ENCODE measurements at places on chromosomes 6 and 20. TPM values are rescaled to one million over a fixed set of nuclear protein-coding genes. Genes with fewer than 3 reads are reported as not detected.

- DNase-seq = no peak
Observed at GRCh38 chr6:73152966-73153757, 72.1 kb downstream of the KHDC1L start.

DNA sequence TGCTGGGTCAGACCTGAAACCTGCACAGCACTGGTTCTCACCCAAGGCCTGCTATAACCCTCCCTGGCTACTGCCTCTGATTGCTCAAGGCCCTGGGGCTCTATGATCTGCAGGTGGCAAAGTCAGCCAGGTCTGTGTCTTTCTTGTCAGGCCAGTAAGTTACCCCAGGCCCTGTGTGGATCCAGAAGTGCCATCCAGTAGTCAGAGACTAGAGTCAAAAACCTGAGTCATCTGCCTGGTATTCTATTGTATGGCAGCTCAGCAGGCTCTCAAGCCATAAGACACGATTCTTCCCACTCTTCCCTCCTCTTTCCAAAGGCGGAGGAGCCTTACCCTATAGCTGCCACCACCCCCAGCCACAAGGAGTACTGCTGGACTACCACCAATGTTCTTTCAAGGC lies 593.0 kb downstream of the FRK start:
- DNase-seq = no peak

MCCD1 gene
- not detected for total RNA-seq

DNA sequence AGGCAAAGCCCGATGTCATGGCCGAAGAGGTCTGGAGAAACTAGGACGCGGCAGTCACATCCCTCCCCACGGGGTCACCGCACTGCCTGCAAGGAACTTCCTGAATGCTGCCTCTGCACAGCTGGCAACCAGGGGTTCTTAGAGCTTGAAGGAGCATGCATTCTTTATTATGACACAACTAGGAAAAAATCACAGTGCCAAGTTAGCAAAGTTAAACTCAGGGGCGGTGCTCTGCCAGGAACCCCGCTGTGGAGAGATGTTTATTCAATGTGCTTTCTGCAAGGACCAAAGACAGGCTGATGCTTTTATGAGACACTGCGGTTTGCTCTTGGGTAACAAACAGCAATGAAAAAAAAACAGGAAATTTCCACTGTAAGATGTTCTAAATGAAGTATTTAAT lies 287.3 kb upstream of the FOXQ1 start:
- no peak for DNase-seq

NMBR gene
- total RNA-seq = not detected

- DNase-seq = no peak
Observed at GRCh38 chr6:150456902-150457643, 88.3 kb downstream of the IYD start.

- DNase-seq = no peak
Observed at GRCh38 chr6:127206531-127207095, 60.1 kb upstream of the RNF146 start.

PI16 gene
- not detected for total RNA-seq

NOTCH4 gene
- total RNA-seq = 3.5 TPM

TINAG gene
- not detected for total RNA-seq

Data from hematopoietic multipotent progenitor cell (in vitro differentiated cells).